Stimulated activated CD4-positive, alpha-beta T cell treated with anti-CD3 and anti-CD28 coated beads, TNF-alpha, amount 100 ng/mL, for 1 hour (primary cell): ENCODE measurements at places on chromosomes 12 and 14.

- DNase-seq = no peak
Measured at GRCh38 chr14:87052646-87053225, 940.2 kb downstream of the GALC start.

DNA sequence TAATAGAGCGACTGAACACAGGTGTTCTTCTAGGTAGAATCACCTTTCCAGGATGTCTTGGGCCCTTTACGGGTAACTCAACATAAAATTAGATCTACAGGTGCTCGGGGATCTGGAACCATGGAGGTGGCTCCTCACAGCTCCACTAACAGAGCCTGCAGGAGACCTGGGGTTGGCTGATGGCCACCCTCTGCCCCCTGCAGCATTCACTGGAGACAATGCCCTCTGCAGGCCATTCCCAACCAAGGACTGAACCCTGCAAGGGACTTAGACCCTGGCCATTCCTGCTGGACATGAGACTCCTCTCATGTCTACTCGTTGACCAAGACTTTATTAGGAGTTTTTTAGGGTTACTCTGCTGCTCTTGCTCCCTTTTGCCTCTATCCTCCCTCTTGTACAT lies 58.5 kb upstream of the PPP4R3A start:
- DNase-seq = no peak

- DNase-seq = no peak
Measured at GRCh38 chr14:41404126-41404525, 202.6 kb upstream of the LRFN5 start.

DNA sequence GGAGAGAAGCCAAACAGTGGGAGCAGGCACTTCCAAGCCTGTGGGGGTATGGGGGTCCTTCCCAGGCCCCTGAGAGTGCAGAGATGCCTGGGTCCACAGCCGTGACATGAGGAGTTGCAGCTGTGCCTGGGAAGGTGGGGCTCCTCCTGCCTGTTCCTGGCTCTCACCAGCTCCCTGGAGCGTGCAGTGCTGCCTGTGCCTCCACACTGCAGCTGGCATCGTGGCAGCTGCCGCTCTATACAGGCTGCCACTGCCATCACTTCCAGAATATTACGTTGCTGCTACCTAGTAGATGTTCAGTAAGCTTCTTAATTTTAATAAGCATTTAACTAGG lies 223.7 kb downstream of the KCNC2 start:
- DNase-seq = no peak

GRCh38 chr12:913919-914698 lies 35.4 kb downstream of the RAD52 start:
- DNase-seq = no peak

DNA sequence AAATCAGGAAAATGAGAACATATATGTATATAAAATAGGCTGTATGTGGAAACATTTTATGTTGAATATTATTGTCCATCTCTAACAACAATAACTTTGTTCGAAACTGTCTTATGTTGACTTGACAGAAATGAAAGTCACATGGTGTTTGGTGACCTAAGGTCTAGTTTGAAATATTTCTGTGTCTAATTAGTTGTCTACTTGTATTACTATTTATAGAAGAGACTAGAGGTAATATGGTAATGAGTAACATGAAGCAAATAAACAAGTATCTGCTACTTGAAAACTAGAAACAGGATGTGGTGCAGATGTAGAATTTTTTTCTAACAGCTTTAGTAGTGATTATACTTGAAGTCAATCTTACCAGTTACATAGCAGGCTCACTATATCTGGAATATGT lies 3.9 kb downstream of the GPHN start:
- no peak for DNase-seq
